ENCODE measurements at places on chromosomes 12 and 14.

DNA sequence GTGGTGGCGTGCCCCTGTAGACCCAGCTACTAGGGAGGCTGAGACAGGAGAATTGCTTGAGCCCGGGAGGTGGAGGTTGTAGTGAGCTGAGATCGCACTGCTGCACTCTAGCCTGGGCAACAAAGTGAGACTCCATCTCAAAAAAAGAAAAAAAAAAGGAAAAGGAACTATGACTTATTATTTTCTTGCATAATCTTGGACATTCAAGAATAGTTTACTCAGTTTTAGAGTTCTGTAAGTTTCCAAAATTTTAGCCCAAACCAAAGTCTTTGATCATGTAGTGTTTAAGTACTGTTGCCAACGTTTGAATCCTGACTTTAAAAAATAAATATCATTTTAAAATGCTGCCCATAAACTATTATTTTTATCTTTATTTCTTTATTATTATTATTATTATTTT lies 6.2 kb downstream of the PSMA6 start:
- no peak for DNase-seq

DNA sequence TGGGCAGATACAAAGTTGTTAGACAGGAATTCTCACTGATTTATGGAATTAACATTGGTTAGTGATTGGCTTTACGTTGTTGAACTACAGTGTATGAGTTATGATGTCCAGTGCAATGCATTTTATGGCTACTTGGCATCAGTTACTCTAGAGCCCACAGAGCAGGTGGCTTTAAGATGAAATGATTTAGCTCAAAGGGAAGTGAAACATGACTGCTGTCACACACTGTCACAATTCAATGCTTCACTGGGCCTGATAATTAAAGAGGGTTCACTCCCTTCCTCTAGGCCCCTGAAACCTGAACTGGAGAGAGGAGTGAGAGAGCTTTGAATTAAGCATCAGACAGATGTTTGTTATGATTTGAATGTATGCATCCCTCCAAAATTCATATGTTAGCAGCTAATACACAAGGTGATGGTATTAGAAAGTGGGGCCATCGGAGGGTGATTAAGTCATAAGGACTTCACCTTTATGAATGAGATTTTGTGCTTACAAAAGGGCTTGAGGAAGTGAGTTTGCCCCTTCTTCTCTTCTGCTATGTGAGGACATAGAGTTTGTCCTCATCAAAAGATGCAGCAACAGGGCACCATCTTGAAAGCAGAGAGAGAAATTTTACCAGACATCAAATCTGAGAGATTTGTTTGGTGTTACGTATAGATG lies 175.8 kb upstream of the GRIN2B start:
- DNase-seq: no peak

DNA sequence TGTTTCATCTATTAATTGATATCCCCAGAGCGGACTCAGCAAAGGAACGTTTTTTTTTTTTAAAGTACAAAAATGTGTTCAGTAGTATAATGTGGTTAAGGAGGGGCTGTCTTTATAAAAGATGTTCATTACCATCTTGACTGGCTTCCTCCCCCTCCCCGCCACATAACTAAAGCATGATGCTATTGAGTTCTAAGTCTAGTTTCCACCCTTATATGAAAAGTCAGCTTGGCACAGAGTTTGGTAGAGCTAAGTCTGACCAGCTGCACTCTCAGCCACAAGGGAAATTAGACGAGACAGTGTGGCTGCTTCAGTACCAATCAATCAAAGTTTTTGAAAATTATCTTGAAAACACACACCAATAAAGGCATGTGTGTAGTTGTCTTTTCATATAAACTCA lies 1.9 kb upstream of the MYBPC1 start:
- no peak for DNase-seq

DNA sequence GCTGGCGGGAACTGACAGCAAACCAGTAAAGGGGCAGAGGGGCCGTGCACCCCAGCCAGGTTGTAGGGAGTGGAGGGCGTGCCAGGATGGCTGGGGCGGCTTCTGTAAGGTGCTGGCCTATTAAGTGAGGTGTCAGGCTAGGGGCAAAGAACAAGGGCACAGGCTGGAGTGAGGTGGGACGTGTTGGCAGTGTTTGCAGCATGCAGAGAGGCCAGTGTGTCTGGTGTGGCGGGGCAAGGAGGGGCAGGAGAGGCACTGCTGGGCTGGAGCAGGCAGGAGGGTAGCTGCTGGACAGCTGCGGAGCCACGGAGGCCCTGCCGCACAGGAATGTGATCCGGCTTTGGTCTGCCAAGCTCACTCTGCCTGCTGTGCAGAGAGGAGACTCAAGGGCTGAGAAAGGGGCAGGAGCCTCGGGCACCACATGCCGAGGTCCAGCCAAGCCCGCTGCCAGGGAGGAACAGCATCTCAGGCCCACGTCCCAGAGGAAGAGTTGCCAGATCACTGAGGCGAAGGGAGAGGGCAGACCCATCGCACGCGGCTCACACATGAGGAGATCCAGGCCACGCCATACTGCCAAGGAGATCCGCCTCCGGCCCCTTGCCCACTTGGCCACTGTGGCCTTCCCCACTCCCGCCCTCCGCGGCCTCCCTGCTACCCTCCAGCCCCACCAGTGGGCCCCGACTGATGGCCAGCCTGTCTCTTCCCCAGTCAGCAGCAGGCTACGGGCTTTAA lies 46.8 kb downstream of the AMN start:
- no peak for DNase-seq

DNA sequence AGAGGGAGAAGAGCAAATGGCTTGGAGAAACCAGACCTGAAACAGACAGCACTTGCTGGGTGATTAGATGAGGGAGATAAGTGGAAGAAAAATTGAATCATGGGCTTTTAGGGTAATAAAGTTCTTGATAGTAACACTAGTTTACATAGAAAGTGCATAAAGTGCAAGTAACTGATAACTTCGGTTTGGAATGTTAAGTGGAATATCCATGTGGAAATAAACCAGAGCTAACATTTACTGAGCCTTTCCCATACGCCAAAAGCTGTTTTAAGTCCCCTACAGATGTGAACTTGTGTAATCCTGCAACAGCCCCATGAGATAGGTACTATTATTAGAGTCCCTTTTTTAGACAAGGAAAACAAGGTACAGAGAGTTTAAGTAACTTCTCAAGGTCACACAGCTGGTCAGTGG lies 77.1 kb upstream of the NUDT4 start:
- no peak for DNase-seq

DNA sequence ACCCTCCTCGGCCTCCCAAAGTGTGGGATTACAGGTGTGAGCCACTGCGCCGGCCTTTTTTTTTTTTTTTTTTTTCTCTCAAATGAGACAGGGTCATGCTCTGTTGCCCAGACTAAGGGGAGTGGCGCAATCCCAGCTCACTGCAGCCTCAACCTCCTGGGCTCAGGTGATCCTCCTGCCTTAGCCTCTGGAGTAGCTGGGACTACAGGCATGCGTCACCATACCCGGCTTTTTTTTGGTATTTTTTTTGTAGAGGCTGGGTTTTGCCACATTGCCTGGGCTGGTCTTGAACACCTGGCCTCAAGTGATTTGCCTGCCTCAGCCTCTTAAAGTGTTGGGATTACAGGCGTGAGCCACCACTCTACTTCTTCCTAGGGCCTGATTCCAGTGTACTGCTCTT lies 18.7 kb downstream of the FUT8 start:
- DNase-seq: no peak

- no peak for DNase-seq
These were observed 11.6 kb upstream of the JPH4 start for GRCh38 chr14:23590198-23590597.

- DNase-seq: no peak
These were observed 30.9 kb downstream of the GPR137C start for GRCh38 chr14:52583544-52583943.

DNA sequence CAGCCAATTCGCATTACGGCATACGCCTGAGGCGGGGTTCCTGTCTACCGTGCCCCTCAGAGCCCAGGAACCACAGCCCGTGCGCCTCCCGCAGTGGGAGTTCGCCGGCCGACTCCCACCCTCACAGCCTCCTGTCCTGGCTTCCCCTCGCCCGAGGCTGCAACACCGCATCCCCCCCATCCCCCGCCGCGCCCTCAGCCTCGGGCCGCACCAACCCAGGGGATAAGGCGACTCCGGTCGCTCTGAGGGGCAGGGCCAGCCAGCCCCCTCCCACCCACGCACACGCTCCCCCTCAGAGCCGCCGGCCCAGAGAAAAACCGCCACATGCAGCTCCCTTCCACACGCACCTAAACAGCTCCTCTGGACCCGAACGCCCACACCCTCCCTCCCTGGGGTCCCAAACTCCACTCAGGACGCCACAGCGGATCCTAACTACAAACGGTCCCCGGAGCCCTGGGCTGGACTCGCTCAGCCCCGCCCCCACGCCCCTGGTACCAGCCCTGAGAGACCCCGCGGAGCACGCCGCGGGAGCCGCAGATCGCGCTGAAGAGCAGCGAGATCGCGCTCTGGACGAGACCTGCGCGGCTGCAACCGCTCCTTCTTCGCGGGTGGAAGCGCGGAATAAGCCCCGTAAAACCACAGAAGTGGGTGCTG lies at the start of gene C14orf39:
Gene C14orf39, minus strand, starts transcription at position 466 of the 654 bp plus-strand sequence. CDS start 985 bp downstream, outside the sequence.
- DNase-seq: no peak

DNA sequence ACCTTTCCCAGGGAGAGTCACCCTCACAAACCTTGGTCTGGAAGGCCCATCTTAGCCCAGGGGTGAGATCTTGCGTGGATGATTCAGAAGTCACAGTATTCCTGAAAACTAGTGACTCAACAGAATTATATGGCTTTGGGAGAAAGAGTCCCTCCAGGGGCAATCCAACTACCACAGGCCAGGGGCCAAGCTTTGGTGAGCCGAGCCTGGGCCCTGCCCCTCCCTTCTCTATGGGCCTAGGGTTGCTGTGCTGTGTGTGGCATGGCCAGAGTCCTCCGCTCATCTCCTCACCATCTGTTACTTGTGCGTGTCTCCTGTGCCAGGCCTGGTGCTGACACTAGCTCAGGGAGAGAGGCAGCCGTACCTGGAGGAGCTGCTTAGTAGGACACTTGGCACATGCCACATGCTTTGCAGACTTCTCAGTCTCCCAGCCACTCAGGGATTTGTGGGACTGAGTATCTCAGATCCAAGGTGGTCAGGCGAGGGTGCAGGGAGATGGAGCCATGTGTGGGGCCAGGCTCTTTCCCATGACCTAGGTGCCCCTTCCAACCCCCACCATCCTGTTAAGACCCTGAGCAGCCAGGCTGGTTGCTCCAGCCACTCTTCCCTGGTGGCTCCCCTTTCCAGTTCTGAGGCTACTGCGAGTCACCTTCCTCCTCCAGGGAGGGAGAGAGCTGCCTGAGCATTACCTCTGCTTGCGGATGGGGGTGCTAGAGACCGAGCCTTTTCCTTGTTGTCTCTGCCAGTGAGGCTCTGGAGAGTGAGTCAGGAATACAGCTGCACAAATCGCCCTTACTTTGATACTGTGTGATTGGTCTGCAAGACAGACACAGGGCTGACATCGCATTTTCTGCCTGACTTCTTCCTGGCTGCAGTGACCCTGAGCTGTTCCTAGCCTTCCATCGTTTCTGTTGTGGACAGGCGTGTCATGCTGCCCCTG lies 94.1 kb downstream of the SLC25A47 start:
- DNase-seq: peak; percentile 84

DNA sequence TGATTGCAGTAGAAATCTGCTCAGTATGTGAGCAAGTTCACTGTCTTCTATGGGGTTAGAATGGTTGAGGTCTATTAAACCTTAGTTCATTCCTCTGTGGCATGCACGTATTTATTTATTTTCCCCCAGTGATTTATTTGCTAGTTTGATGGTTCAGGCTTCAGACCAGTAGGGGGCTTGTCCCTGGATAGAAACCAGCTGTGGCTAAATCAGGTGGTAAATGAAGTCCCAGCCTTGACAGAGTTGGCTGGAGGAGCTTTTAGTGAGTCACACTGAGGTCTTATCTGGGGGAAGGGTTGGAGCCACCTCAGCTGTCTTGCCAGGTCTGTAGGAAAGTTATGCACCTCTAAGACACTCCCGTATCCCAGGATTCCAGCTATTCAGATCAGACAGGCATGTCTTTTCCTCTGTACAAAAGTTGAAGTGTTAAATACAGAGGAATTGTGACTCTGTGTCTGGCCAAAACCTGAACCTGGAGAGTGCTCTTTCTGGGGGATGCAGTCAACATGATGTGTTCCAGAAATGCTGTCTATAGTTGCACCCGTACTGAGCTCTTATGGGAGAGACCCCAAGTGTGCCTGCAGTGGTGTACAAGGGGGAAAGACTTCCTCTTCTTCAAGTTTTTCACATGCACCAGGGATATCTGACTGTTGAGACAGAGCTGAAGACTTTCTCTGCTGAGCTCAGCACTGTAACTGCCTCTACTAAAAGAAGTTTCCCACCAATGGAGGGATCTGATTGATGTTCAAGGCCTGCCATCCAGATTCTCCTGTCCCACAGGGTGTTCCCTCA lies 1322.1 kb downstream of the TMEM121 start:
- peak; percentile 53 for DNase-seq

DNA sequence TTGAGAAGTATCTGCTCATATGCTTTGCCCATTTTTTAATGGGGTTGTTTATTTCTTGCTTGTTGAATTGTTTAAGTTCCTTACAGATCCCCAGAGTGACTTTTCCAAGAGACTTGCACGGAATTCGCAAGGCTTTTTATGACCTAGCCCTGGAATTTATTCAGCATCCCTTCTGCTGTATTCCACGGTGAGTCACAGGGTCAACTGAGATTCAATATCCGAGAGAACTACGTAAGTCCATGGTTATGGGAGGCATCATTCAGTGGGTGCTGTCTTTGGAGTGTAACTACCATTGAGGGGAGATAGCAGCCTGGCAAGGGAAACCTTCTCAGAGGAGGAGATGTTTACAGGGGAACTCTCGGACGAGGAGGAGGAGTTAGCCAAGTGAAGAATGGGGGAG lies 20.9 kb upstream of the GPRC5A start:
- no peak for DNase-seq

DNA sequence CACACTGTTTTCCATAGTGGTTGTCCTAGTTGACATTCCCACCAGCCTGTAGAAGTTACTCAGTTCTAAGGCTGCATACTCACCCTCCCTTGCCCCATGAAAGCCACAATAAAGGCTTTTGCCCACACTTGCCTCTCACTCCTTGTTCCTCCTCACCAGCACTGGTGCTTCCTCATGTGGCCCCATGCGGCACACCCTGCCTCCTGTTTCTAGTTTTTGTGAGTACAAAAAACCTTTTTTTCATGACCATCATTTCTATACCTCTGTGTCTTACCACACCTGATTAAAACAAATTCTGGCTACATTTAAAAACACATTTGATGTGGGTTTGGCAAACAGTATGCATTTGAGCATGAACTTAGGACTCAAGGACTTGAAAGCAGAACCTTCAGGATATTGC lies 40.7 kb upstream of the RIN3 start:
- DNase-seq: peak; percentile 6

- no peak for DNase-seq
These were observed 67.8 kb upstream of the LTA4H start for GRCh38 chr12:96103067-96103644.

DNA sequence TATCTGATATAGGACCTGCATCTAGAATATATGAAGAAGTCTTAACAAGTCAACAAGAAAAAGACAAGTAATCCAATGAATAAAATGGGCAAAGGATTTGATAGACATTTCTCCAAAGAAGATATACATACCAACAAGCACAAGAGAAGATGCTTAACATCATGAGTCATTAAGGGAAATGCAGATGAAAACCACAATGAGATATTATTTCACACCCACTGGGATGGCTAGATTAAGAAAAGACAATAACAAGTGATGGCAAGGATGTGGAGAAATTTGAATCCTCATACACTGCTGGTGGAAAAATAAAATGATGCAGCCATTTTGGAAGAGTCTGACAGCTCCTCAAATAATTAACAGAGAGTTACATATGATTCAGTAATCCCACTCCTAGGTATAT lies 502.6 kb downstream of the FUT8 start:
- no peak for DNase-seq

Measured in transverse colon (tissue), 4 donors.